ENCODE measurements at places on chromosomes 4 and X. TPM values are rescaled to one million over a fixed set of nuclear protein-coding genes. Genes with fewer than 3 reads are reported as not detected.

DNA sequence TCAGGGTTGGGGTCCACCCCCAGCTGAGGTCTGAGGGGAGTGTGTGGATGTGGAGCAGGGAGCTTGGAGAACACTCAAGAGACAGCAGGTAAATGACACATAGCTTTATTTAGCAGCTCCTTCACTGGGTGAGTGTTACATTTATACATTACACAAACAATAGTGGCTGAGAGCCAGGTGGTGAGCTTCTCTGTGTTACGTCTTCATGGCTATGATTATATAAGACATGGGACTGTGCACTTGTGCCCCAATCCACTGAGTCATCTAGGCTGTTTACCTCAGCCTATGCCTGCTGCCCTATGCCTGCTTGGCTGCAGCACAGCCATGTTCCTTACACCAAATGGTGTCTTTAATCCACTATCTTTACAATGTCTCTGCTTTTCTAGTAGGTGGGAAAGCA lies 459.6 kb downstream of the AFF2 start:
- no peak for DNase-seq
- H3K4me3 ChIP-seq: no peak overlapping the region
- H3K27me3 ChIP-seq: no peaks in the 10 kb centered on the region
- no peaks in the 10 kb centered on the region for H3K36me3 ChIP-seq

The PACRGL gene
- 11.3 TPM for total RNA-seq

- no peak overlapping the region for H3K4me3 ChIP-seq
- H3K27ac ChIP-seq: no peak overlapping the region
- no peaks in the 10 kb centered on the region for H3K36me3 ChIP-seq
- no peak for DNase-seq
These were observed 230.4 kb downstream of the CRLF2 start for GRCh38 chrX:981791-982626.

The KLHL4 gene
- total RNA-seq: 0.11 TPM

DNA sequence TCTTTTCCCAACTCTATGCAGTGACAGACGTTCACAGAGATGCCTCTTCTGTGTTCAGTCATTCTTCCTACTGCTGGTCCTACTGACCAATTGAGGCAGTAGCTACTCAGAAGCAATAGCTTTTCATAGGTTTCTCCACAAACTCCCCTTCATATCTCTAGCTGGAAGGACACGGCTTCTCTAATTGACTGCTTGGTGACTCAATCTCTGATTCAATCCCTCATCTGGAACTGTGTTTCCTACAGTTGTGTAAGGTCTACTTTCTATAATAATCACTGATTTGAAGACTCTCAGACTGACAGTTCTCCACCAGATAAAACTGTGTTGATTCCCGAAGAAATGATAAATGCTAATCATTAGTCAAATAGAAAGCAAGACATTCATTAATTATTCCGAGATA lies 111.5 kb downstream of the DTHD1 start:
- H3K36me3 ChIP-seq: peaks cover 2% of the 10 kb centered on the region
- DNase-seq: no peak
- H3K27me3 ChIP-seq: peaks cover 7% of the 10 kb centered on the region
- H3K27ac ChIP-seq: no peak overlapping the region
- no peak overlapping the region for H3K4me3 ChIP-seq
- peaks cover 20% of the 10 kb centered on the region for H3K4me1 ChIP-seq

The DMRTC1B gene
- 0.36 TPM for total RNA-seq

- DNase-seq: no peak
- no peak overlapping the region for H3K4me3 ChIP-seq
- no peaks in the 10 kb centered on the region for H3K27me3 ChIP-seq
- no peaks in the 10 kb centered on the region for H3K36me3 ChIP-seq
- no peaks in the 10 kb centered on the region for H3K4me1 ChIP-seq
These were observed 1176.7 kb downstream of the NLGN4X start for GRCh38 chrX:5051831-5052491.

The HHIP gene
- not detected for total RNA-seq

The OCIAD1 gene
- total RNA-seq: 104 TPM

- no peak overlapping the region for H3K4me3 ChIP-seq
- H3K4me1 ChIP-seq: no peaks in the 10 kb centered on the region
- H3K27ac ChIP-seq: no peak overlapping the region
- H3K36me3 ChIP-seq: no peaks in the 10 kb centered on the region
- H3K27me3 ChIP-seq: peaks cover 15% of the 10 kb centered on the region
These were observed 212.0 kb upstream of the ARSJ start for GRCh38 chr4:114191496-114191895.

The P2RY4 gene
- not detected for total RNA-seq
